Spleen (tissue), 13 donors: ENCODE measurements at places on chromosomes 4 and X. TPM values are rescaled to one million over a fixed set of nuclear protein-coding genes. Genes with fewer than 3 reads are reported as not detected.

Gene HS6ST2
- 0.09 TPM for polyA plus RNA-seq

Gene RGS12
- 23.1 TPM for polyA plus RNA-seq

Gene MAP7D2
- 0.02 TPM for polyA plus RNA-seq

Gene GPR143
- polyA plus RNA-seq = 0.17 TPM

Gene MND1
- 1.2 TPM for polyA plus RNA-seq

Gene PABPC1L2B
- not detected for polyA plus RNA-seq

Gene WDFY3
- polyA plus RNA-seq = 1.6 TPM

Gene ANKRD50
- polyA plus RNA-seq = 0.85 TPM

Gene AFM
- polyA plus RNA-seq = not detected

Gene TLR2
- polyA plus RNA-seq = 4.8 TPM

GRCh38 chr4:75251547-75251946, 262.7 kb downstream of the RCHY1 start:
- no peak for DNase-seq

DNA sequence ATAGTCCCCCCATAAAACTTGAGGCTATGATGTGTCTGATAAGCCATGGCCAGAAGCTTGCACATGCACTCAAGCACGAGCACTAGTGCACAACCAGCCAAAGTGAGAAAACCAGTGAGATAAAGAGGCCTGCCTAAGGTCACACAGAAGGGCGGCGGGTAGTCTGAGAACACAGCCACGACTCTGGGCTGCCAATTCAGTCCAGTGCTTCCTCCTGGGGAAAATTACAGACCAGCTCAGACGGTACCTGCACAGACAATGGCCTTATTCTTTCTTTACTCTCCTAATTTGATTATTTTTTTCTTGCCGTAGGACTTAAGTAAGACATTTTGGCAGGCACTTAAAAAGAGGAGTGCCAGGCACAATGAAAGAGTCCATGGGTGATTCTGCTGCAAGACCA, 533.2 kb upstream of the FAT1 start:
- no peak for DNase-seq

DNA sequence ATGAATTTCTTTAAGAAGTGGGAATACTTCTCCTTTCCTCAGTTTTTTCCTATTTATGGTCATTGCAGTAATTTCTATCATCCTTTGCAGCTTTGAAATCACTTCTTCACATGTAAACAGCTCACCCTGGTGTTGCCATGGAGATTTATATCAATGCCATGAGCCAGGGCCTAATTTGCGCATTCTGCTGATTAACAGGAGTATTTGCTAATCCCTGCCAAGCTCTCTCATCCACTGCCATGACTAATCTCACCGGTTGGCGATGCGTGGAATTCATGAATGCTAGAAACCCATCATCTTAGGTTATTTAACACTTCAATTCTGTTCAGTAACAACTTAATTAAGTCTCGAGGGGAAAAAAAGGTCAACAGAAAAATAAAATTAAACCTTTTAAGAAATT, 11.8 kb upstream of the FGF13 start:
- DNase-seq = no peak

- no peak for DNase-seq
These were observed 81.2 kb downstream of the SHROOM3 start for GRCh38 chr4:76515975-76516843.

GRCh38 chr4:4541040-4541631, 712 bp downstream of the STX18 start:
- no peak for DNase-seq

GRCh38 chrX:43953218-43953617, 20.0 kb downstream of the NDP start:
- no peak for DNase-seq

GRCh38 chr4:85512446-85513205, 37.7 kb downstream of the ARHGAP24 start:
- DNase-seq = no peak

- peak; percentile 63 for DNase-seq
These were observed 40.0 kb downstream of the RIPPLY1 start for GRCh38 chrX:106862972-106863688.

DNA sequence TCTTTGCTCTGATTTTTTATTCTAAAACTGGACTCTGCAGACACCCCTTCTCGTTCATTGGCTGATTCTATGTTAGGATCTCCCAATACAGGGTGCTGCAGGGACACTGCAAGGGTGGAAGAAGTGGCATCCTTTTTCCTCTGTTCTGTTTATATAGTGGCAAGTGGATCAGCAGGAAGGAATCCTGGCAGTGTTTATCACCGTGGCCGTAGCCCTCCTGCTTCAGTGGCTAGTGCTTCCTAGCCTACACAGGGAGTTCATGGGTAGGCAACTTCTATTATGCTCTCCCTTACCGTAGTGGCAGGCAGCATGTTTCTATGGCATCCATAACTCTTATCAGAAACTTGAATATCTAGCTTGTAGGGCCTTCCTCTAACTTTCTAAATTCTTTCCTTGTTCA, 6.4 kb upstream of the AP1AR start:
- DNase-seq = no peak

GRCh38 chrX:30572004-30572403, 5.6 kb downstream of the TASL start:
- no peak for DNase-seq

DNA sequence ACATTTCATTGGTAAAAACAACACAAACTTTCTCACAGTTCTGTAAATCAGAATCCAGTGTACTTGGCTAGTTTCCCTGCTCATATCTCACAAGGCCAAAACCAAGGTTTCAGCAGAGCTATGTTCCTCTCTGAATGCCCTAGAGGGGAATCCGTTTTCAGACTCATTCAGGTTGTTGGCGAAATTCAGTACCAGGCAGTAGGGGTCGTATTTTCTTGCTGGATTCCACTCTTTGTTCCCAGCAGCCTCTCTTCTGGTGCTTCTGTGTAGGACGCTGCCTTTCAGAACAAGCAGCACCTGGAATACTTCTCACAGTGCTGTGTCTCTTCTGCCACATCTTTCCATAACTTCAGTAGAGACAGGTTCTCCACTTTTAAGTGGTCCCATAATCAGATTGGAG, 351.9 kb downstream of the PCDH18 start:
- no peak for DNase-seq

- DNase-seq = no peak
These were observed 71.9 kb downstream of the ATG4A start for GRCh38 chrX:108163333-108164082.

DNA sequence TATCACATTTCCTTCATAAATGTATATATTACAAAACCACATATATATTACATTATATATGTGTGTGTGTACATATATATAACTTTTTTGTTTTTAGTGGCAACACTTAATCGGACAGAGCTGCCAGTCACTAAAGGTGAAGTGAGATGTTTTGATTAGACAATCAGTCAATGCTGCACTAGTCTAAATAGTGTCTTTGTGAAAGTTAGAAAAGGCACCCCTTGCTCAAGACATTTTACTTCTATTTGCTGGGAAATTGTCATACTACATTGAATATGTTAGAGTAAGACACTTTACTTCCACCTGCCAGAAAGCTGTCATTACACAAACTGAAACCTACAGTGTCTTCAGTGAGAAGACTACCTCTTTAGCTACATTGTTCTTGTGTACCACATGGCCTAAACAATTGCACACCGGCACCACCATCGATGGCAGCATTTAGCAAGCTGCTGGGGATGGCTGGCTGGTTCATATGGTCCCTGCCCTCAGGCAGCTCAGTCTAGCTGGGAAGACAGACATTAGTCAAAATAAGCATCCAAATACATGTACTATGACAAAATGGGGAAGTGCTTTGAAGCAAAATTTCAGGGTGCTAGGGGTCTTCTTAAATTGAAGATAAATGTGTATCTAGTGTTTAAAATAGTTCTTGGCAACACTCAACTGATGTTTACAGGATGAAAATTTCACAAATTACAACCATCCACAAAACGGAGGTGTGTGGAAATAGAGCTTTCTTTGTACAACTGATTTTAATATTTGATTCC, 148.1 kb upstream of the GATB start:
- DNase-seq = no peak

- DNase-seq = no peak
These were observed 82.6 kb upstream of the MAOA start for GRCh38 chrX:43573441-43574015.

GRCh38 chrX:22594766-22595165, 322.1 kb downstream of the CBLL2 start:
- DNase-seq = no peak

DNA sequence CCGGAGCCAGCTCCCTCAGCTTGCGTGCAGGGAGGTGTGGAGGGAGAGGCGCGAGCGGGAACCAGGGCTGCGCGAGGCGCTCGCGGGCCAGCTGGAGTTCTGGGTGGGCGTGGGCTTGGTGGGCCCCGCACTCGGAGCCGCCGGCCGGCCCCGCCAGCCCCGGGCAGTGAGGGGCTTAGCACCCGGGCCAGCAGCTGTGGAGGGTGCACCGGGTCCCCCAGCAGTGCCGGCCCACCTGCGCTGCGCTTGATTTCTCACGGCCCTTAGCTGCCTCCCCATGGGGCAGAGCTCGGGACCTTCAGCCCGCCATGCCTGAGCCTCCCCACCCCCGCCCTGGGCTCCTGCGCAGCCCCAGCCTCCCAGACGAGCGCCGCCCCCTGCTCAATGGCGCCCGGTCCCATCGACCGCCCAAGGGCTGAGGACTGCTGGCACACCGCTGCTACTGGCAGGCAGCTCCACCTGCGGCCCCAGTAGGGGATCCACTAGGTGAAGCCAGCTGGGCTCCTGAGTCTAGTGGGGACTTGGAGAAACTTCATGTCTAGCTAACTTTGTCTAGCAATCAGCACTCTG, 37.8 kb upstream of the SMARCAD1 start:
- DNase-seq = no peak

DNA sequence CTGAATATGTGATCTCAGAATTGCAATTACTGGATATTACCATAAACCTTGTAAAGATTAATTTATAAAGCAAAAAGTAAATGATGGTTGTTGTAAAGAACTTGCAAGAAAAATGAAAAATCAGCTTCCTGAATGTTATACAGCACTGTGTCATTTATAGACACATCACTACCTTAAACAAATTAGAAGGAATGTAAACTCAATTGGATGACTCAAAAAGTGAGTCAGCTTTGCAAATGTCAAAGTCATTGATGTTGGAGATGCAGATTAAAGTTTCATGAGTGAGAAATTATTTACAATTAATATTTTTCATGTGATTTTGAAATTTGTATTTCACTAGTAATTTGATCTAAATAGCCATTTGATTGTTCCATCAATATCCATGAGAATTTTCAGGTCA, 193.2 kb downstream of the RAPGEF2 start:
- DNase-seq = no peak

- DNase-seq = no peak
These were observed 24.5 kb downstream of the MND1 start for GRCh38 chr4:153369021-153369420.

GRCh38 chr4:128768373-128768996, 41.0 kb upstream of the JADE1 start:
- DNase-seq = no peak

- no peak for DNase-seq
These were observed 68.7 kb downstream of the PAK3 start for GRCh38 chrX:111164728-111165127.

- DNase-seq = no peak
These were observed 270.5 kb upstream of the GPC4 start for GRCh38 chrX:133685822-133686221.

- no peak for DNase-seq
These were observed 50.3 kb upstream of the HGFAC start for GRCh38 chr4:3391422-3391821.

DNA sequence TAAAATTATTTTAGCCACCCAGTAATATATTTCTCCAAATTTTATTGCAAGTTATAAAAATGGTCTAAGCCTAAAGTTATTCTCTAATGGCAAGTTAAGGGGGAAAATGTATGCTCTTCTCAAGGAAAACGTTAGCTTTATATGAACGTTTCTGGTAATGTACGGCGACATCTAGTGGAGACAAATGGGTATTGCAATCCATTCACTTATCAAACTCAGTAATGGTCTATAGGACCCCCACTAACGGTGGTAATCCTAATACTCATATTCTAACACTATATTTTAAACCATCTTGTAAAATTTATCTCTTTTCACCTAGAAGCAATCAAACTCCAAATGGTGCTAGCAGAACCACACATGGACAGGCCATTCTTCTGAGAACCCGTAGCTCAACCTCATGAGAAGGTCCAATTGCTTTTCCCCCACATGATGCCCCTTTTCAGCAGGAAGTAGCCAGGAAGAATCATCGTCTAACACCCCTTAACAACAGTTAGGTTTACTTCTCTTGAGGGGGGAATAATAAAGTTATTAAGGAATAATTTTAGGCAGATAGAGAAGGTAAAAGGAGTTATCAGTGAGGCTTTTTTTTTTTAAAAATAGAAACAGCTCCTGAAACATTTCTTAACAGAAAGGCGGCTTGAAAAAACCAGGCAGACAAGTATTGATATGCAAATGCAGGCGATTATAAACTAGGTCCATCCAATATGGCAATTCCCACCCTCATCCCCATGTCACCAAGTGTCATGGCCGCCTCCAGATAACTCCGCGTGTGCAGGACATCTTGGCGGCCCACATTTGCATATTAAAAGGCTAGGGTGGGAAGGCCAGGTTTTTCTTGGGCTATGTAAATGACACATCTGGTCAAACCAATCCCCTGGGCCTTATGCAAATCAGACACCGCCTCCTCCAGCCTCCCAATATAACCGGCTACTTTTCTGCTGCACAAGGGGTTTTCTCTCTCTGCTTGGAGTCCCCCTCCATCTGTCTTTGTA, 35.0 kb downstream of the NUDT11 start:
- no peak for DNase-seq

DNA sequence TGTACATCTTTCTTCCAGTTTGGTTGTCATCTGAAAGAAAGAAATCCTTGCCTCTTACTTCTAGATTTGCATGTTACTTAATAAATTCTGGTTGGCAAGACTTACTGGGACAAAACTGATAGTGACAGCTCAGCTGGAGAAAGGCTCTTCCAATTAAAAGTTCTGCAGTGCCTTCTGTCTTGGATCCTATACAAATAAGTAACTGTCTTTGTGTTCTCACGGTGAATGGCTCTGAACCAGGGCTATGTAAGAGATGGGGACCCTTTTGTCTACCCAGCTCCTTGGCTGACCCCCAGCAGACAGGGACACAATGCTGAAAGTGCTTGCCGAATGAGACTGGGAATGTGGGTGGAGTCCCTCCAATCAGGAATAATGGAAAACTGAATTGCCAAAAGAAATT, 89.5 kb downstream of the AASDH start:
- no peak for DNase-seq

GRCh38 chrX:36414056-36414455, 494.5 kb downstream of the CFAP47 start:
- no peak for DNase-seq

DNA sequence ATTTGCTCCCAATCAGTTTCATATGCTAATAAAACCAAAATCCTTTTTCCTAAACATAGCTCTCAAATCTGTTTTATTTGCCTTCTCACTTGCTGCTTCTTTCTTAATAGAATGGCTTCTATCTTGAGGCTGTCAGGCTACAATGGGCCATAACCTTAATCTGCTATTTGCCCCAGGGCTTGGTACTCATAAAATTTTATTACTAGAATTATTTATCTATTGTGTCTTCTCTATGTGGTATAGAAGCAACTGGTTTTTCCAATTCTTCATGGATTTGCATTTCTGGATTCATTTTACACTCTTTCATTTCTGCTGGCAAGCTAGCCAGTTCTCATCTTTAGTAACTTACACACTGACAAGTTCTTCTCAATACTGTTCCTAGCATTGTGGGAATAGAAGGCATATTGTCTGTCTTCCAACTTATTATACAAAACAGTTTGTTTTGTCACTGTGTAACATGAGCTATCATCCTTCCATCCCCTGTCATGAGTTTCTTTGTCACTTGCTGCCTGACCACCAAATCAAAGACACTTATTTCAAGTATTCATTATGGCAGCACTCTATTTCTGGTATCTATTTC, 96.6 kb upstream of the KCNIP4 start:
- DNase-seq = no peak

GRCh38 chr4:73451404-73451803, 15.4 kb downstream of the AFP start:
- DNase-seq = no peak

- no peak for DNase-seq
These were observed 41.6 kb downstream of the USP46 start for GRCh38 chr4:52617336-52618020.
